Chondrocyte (in vitro differentiated cells): ENCODE measurements at places on chromosomes 16 and 17. TPM values are rescaled to one million over a fixed set of nuclear protein-coding genes. Genes with fewer than 3 reads are reported as not detected.

DNA sequence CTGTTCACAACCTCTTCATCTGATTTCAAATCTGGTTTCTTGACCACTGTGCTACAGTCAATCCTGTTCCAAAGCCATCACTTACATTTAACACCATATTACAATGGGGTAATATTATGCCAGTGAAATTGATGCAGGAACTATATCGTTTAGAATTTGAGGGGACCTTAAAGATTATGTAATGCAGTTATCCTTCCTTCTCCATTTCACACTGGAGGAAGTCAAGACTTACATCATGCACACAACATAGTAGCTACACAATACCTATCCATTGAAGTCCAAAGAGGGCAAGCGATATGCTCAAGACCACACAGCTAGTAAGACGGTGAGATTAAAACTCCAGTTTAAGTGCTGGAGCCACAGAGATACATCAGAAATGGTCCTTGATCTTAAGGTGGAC lies 16.8 kb downstream of the NOG start:
- no peaks in the 10 kb centered on the region for H3K4me1 ChIP-seq
- peaks cover 14% of the 10 kb centered on the region for H3K27me3 ChIP-seq
- no peak for DNase-seq

DNA sequence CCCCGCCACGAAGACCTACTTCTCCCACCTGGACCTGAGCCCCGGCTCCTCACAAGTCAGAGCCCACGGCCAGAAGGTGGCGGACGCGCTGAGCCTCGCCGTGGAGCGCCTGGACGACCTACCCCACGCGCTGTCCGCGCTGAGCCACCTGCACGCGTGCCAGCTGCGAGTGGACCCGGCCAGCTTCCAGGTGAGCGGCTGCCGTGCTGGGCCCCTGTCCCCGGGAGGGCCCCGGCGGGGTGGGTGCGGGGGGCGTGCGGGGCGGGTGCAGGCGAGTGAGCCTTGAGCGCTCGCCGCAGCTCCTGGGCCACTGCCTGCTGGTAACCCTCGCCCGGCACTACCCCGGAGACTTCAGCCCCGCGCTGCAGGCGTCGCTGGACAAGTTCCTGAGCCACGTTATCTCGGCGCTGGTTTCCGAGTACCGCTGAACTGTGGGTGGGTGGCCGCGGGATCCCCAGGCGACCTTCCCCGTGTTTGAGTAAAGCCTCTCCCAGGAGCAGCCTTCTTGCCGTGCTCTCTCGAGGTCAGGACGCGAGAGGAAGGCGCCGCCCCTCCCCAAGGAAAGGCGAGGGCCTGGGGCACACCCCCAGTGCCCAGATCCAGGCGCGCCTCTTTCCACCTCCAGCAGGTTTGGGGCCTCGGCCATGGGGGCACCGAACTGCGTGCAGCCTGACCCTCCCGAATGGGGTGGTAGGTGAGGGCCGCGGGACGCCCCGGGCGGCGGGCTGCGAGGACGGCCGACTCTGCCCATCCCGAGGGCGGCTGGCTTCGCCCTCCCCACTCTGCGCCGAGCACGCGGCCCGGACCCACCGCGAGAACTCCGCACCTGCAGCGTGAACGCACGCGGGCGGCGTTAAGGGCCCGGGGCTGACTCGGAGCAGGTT lies 664 bp downstream of the HBQ1 start:
- no peak for DNase-seq
- H3K4me1 ChIP-seq: peaks cover 6% of the 10 kb centered on the region
- H3K27ac ChIP-seq: no peak overlapping the region

NECAB2 gene
- 0.40 to 0.72 TPM (median 0.58 TPM) in 3 replicates for total RNA-seq

GRCh38 chr16:75682308-75682707 lies 5.5 kb upstream of the CPHXL2 start:
- H3K4me3 ChIP-seq: no peak overlapping the region
- no peak overlapping the region for H3K27ac ChIP-seq
- H3K27me3 ChIP-seq: no peaks in the 10 kb centered on the region
- DNase-seq: no peak

- no peak for DNase-seq
- no peak overlapping the region for H3K27ac ChIP-seq
- H3K36me3 ChIP-seq: no peaks in the 10 kb centered on the region
- H3K4me1 ChIP-seq: peaks cover 11% of the 10 kb centered on the region
- H3K27me3 ChIP-seq: peaks cover 1% of the 10 kb centered on the region
Measured at GRCh38 chr16:86783636-86784626, 205.6 kb downstream of the FOXL1 start.

- H3K27me3 ChIP-seq: no peaks in the 10 kb centered on the region
- no peak overlapping the region for H3K27ac ChIP-seq
- no peaks in the 10 kb centered on the region for H3K4me1 ChIP-seq
- DNase-seq: no peak
- no peak overlapping the region for H3K4me3 ChIP-seq
Measured at GRCh38 chr17:55037828-55038227, 69.3 kb downstream of the STXBP4 start.

GRCh38 chr17:35849469-35850348 lies 19.0 kb downstream of the HEATR9 start:
- peaks cover 28% of the 10 kb centered on the region for H3K36me3 ChIP-seq
- DNase-seq: no peak
- no peaks in the 10 kb centered on the region for H3K27me3 ChIP-seq
- peaks cover 19% of the 10 kb centered on the region for H3K4me1 ChIP-seq
- no peak overlapping the region for H3K4me3 ChIP-seq

DNA sequence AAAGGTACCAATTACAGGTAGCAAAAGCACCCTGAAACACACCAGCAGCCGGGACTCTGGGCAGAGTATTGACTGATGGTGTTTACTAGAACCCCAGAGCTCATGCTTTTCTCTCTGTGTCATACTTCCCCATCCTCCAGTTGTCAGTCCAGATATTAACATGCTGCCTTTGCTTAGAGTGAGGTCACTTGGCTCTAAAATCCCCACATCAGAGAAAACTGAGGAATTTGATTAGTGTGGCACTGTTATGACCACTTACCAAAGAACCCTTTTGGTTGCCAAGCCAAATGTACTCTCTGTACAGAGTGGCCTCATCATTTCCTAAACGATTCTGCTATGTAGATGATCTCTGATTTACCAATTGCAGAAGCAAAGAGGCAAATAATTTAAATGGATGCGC lies 80.4 kb downstream of the ABCC12 start:
- H3K4me1 ChIP-seq: peaks cover 19% of the 10 kb centered on the region
- no peaks in the 10 kb centered on the region for H3K36me3 ChIP-seq

GRCh38 chr17:82034371-82035011 lies 3.0 kb downstream of the DCXR start:
- no peaks in the 10 kb centered on the region for H3K36me3 ChIP-seq
- peaks cover 19% of the 10 kb centered on the region for H3K4me1 ChIP-seq
- H3K27ac ChIP-seq: no peak overlapping the region
- no peak overlapping the region for H3K4me3 ChIP-seq

- no peak for DNase-seq
- H3K36me3 ChIP-seq: peaks cover 14% of the 10 kb centered on the region
- no peak overlapping the region for H3K4me3 ChIP-seq
- no peaks in the 10 kb centered on the region for H3K27me3 ChIP-seq
- no peak overlapping the region for H3K27ac ChIP-seq
- peaks cover 6% of the 10 kb centered on the region for H3K4me1 ChIP-seq
Measured at GRCh38 chr17:19671433-19671832, 22.9 kb downstream of the ALDH3A2 start.

HEATR9 gene
- total RNA-seq: not detected in 3 replicates

DNA sequence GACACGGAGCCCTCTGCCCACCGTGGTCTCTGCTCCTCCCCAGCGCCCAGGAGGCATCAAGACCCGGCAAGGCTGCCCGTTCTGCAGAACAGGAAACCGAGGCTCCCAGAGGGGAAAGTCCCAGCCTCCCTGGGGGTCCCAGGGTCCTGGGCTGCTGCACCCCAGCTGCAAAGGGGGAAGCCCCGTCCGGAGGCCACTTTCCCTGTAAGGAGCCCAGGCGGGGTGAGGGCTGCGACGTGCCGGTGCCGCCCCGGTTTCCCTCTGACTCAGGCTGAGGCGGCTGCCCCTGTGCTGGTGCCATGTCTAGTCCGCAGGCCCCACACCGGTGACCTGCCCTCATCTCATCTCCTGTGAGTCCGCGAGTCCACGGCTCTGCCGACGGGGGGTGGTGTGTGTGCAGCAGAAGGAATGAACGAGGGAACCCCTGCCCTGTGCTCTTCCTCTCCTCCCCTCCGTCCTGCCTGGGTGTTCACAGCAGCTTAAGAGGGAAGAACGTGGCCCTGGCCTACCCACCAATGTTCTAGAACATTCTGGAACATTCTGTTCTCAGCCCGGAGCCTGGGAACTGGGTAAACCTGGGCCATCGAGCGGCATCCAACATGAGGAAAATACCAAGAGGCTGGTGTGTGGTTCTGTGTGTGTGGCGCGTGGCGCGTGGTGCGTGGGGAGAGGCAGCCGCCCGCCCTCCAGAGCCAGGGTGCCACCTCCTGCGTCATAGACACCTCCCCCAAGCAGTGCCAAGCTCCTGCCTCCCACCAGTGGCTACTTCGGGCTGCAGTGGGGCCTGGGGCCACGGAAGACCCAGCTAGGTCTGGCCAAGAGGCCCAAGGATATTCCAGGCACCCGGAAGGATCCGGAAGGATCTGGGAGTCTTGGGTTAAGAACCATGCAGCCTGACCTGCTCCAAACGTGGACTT lies 7.0 kb upstream of the CBFA2T3 start:
- H3K4me1 ChIP-seq: no peaks in the 10 kb centered on the region
- H3K4me3 ChIP-seq: no peak overlapping the region
- no peak for DNase-seq
- no peaks in the 10 kb centered on the region for H3K36me3 ChIP-seq
- H3K27me3 ChIP-seq: peaks cover 21% of the 10 kb centered on the region
- no peak overlapping the region for H3K27ac ChIP-seq

DNA sequence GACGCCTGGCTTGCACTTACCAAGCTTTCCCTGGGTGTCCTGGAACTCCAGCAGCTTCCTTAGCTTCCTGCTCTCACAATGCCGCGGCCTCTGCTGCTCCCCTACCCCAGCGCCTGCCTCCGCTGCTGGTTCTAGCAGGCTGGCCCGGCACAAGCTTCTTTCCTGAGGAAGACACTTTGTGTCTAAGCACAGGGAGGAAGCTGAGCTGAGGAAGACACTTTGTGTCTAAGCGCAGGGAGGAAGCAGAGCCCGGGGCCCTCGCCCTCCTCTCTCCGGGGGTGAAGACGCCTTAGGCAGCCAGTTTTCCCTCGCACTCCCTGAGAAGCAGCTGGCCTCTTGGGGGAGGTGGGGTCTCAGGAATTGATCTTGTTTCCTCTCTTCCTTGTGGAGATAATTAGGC lies 64.9 kb downstream of the PLD6 start:
- H3K27me3 ChIP-seq: no peaks in the 10 kb centered on the region
- no peak for DNase-seq

GRCh38 chr16:30609002-30609925 lies 925 bp downstream of the ZNF689 start:
- H3K27me3 ChIP-seq: no peaks in the 10 kb centered on the region
- H3K4me3 ChIP-seq: peak overlapping the region; percentile 85
- H3K27ac ChIP-seq: peak overlapping the region; percentile 94
- H3K36me3 ChIP-seq: peaks cover 12% of the 10 kb centered on the region
- peaks cover 10% of the 10 kb centered on the region for H3K4me1 ChIP-seq

DNA sequence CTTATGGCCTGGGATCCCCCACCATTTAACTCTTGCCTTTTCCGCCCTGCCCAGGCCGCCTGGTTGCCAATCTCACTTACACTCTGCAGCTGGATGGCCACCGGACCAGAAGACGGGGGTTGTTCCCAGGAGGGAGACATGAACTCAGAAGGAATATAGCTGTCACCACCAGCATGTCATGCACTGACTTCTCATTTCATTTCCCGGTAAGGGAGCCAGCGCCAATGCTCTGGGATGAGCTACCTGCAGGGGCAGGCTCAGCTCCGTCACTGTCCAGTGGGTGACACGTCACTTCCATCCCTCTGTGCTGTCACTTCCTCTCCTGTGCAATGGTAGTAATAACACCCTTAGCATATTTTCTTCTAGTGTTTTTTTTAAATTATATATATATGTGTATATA lies 26.7 kb downstream of the ITGAL start:
- no peaks in the 10 kb centered on the region for H3K4me1 ChIP-seq
- peaks cover 10% of the 10 kb centered on the region for H3K27me3 ChIP-seq
- no peak overlapping the region for H3K4me3 ChIP-seq
- no peak for DNase-seq

GRCh38 chr17:17685775-17686291 lies 4.6 kb downstream of the RAI1 start:
- no peak overlapping the region for H3K4me3 ChIP-seq
- H3K27me3 ChIP-seq: no peaks in the 10 kb centered on the region
- peak overlapping the region; percentile 83 for H3K27ac ChIP-seq
- peaks cover 55% of the 10 kb centered on the region for H3K4me1 ChIP-seq
